NCI-H226 (cell line): ENCODE measurements at places on chromosomes 3 and 15.

DNA sequence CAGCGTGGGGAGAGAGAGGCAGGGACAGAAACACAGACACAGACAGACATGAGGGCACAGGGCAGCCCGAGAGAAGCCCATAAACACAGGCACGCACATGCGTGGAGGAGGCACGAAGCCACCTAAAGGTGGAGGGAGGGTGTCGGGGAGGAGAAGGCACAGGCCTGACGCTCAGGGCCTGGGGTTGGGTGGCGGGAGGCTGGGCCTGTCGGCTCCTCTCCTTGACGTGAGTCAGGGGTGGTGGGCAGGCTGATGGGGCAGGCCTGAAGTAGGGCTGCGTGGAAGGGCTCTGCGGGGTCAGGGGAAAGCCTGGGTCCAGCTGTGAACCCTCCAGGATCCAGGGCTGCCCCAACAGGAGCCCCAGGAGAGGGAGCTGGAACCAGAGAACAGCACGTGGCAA, 74.2 kb downstream of the EPHB3 start:
- DNase-seq: no peak

DNA sequence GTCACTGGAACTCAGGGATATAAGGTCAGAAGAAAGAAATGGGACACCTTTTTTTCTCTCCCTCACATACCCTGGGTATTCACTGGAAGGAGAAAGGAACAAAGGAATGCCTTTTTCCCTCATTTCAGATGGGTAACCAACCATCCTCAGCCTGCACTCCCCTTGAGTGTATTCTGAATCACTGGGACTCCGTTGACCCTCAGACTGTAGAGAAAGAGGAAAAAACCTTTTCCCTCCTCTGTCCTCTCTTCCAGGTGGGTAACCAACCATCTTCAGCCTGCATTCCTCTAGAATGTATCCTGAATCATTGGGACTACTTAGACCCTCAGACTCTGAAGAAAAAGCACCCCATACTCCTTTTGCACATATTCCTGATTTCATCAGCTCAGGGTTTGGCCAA, 11.4 kb downstream of the PRR20G start:
- no peak for DNase-seq

DNA sequence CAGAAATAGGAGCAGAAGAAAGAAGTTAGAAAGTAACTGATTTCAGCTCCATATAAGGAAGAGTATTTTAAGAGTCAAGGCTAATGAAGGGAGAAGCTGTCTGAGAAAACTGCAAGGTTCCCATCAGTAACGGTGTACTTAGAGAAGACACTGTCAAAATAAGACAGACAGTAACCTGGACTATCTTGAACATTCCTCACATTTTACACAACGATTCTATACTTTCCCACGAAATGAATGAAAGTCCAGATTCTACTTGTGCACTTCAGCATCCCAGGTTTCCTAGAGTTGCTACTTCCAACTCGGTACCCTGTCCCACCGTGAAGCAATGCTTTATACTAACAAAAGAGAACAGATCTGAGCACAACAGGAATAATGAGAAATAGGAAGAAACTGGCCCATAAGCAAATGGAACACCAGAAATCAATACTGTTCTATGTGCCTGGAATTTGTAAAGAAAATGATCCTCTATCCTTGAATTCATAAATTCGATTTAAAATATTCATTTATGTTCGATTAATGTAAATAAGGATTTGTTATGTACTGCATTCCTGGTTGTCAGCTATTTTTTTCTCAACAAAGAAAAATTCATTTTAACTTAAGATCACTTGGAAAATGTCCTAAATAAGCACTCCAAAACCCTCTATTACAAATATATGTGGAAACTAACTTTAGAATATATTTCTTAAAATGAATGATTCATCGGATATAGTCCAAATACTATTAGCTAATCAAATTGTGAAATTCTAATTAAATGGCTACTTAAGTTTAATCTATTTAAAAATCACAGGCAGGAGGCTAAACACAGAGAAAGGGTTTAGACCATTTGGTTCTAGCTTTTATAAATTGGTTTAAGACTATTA, 1.5 kb downstream of the C3orf70 start:
- no peak for DNase-seq

DNA sequence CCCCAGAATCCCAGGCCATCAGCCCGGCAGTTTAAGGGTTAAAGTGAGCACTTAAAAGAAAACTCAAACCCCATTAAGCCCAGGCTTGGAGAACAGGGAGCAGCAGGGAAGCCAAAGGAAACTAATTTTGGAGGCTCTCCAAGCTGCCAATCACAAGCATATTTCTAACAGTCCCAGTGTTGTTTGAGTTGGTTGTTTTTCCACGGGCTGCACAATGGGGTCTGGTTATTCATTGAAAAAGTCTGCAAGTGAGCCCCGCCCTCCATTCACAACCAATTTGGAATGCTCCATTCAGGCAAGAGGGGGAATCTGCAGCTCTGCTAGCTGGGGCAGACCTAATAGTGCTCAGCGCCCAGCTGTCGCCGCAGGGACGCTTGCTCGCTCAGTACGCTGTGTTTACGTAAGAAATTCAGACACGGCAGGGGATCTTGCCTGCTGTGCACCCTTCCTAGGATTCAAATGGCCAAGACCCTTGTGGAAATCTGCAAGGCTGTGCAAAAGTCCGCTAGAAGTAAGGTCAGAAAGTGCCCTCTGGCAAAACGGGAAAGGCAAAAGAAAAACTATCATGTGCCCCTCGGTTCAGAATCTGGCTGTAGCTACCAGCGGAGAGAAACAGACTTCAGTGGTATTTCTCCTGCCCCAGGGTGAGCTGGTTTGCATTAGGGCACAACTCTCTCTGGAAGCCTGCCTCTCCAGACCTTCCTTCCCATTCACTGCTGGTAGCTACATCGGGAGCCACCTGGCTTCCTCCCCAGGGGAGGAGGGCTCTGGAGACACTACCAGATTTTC, 11.0 kb downstream of the ETV5 start:
- DNase-seq: no peak

DNA sequence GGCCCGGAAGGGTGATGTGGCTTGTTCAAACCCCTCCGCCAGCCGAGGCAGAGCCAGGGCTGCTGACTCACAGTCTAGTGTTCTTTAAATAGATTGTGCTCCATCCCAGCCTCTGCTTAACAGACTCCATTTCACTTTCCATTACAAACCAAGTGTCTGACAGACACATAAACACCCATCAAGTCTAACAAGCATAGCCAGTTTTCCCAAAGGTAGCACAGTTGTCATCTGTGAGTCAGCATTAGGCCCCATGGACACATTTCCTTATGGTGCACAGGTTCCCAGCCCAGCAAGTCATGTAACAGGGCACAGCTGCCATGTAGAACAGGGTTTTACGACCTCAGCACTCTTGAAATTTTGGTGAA, 109.9 kb upstream of the RAP2B start:
- DNase-seq: peak; percentile 85

DNA sequence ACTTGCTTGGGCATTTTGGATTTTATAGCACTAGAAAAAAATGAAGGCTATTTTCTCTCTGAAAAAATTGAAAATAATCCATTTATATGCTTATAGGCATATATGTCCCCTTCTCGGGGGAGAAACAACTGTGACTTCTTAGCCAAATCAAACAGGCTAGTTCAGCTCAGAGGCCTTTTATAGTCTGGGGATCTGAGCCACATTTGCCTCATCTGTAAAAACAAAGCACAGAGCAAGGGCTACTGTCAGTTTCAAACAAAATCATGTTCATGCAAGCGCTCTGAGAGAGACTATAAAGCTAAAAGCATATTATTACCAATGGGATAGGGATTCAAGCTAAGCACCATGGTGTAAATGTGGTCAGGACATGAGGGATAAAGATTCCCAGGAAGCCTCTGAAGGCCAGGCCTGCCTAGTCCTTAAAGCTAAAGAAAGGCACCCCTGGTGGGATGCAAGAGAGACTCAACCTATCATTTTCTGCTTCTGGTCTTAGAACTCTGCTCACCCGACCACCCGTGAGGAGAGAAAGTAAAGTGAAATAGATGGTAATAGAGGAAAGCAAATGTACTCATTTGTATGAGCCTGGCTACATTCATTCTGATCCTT, 51.0 kb upstream of the IL12A start:
- no peak for DNase-seq
